ENCODE measurements at places on chromosomes 7 and 10.

DNA sequence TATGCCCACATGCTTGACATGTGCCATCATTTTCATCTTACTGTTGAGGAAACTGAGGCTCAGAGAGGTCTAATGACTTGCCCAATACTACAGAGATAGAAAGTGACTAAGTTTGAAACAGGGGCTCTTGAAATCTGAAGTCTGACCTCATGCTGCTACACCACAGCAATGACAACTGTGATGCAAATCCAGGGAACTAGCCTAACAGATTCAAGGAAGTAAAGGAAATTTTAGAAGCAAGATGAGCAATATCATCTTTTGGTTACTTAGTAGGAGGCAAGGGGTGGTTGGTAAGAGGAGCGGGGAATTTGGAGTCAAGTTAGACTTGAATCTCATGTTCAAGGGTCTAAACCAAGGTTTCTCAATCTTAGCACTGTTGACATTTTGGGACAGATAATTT lies 26.3 kb upstream of the OSBPL3 start:
- DNase-seq = no peak

DNA sequence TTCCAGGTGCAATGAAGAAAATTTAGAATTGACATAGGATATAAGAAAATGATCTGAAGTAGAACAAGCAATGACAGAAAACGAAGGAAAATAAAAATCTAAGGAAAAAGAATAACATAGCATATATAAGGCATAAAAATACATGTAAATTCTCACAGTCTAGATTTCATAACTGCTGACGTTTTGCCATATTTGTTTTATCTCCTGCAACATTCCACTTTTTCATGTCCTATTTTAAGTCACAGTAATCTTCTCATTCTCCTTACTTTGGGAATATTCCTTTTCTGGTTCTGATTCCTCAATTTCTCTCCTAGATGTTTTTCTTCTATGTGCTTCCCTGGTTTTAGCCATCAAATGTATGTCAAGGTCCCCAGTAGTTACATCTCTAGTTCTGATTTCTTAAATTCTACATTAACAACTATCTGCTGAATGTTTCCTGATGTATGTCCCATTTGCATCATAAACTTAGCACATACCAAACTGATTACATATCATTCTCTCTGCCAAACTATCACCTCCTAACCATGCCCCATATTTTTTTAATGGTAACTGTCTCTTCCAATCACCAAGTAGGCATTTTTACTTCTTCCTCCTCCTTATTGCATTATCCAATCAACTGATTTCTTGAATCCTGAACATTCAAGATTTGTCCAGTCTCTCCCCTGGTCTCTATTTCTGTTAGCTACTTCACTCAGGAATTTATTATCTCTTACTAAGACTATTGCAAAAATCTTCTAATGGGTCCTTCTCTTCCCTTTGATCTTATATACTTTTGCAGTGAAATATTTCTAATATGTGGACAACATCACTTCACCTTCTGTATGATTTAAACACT lies 171.3 kb downstream of the DNAJC1 start:
- DNase-seq = no peak

DNA sequence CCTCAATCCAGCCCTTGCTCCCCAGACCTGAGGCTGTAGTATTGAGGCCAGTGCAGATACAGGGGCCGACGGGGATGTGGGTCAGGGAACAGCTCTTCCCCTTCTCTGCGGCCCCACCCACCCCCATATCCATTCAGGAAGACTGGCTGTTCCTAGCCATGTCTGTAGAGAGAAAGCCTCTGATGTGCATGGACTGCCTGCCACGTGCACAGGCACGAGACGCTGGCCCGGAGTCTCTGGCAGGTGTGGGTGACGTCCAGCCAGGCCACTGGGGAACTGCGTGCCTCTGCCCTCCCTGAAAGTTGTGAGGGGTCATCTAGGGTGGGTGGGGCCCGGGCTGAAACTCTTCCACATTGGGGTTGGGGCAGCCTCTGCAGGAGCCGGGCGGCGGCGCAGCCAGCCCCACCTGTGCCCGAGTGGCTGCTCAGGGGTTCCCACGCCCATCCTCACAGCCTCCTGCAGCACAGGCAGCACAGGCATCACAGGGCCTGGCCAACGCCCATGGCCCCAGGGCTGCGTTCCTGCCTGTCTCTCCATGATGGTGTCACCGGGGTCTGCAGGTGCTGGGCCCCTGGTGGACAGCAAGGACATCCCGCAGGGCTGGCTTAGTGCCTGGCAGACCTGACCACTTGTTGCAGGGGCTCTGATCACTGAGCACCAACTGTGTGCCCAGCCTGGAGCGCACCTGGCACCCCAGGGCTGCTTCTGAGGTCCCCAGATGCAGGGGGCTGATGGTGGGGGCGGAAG lies 27.5 kb downstream of the MICALL2 start:
- no peak for DNase-seq

GRCh38 chr7:129824291-129825208 lies 128.2 kb downstream of the UBE2H start:
- peak; percentile 78 for DNase-seq

DNA sequence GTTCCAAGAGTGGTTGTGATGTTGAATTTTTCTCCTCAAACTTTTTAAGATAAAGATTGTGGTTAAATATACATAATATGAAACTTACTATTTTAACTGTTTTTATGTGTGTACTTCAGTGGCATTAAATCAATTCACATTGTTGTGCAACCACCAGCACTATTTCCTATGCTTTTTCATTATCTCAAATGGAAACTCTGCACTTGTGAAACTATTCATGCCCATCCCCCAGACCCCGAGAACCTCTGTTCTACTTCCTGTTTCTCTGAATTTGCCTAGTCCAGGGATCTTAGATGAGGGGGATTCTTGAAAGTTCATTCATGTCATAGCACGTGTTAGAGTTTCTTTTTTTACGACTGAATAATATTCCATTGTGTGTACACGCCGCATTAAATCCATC lies 67.0 kb downstream of the WDR37 start:
- no peak for DNase-seq

- no peak for DNase-seq
These were observed 106.9 kb upstream of the GNAI1 start for GRCh38 chr7:80027611-80028173.

DNA sequence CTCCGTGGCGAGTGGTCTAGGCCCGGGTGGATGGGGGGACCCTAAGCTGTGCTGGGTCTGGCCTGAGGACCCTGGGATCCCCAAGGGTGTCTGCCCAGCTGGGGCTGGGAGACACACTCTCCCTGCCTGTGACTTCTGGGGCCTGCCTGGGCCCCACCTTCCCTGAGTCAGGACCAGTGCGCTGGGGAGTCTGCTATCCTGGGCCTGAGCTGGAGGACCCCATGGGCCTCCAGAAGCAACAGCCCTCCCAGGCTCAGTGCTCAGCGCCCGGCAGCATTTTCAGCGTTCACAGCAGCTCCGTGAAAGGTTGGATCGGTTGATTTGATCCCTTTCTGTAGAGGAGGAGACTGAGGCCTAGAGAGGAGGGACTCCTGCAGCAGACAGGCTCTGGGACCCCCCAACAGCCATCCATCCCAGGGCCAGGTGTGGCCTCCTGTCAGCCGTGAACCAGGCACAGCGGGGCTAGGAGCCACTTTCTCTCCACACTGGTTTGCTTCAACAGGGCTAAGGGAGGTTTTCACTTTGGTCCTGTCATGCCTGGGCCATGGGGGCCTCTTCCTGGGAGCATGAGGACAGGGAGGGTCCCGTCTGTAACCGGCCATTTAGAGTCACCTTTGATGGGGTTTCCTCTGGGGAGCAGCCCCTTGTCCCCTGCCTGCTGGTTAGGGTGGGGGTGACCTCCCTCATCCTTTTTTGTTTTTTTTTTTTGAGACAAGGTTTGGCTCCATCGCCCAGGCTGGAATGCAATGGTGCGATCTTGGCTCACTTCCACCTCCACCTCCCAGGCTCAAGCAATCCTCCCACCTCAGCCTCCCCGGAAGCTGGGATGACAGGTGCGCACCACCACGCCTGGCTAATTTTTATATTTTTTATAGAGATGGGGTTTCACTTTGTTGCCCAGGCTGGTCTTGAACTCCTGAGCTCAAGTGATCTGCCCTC lies 12.4 kb downstream of the FOXL3 start:
- no peak for DNase-seq

- no peak for DNase-seq
These were observed 1168.7 kb upstream of the CELF2 start for GRCh38 chr10:9848981-9849380.

DNA sequence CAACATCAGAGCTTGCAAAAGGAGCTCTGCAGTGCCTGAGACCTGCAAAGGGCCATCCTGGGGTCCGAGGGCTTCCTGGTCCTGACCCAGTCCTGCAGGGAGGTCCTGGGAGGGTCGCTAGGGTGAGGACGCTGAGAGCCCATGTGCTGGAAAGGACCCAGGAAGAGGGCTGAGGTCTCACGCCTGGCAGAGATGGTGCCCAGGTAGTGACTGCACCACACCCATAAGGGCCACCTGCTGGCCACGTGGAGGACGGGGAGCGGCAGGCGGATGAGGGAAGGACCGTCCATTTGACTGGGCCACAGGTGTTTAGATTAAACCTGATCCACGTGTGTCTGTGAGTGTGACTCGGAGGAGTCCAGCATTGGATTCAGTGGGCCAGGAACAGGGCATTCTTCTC lies 392.8 kb downstream of the DNAJB6 start:
- DNase-seq = no peak

- DNase-seq = no peak
These were observed 44.1 kb downstream of the PAPSS2 start for GRCh38 chr10:87703771-87704170.

DNA sequence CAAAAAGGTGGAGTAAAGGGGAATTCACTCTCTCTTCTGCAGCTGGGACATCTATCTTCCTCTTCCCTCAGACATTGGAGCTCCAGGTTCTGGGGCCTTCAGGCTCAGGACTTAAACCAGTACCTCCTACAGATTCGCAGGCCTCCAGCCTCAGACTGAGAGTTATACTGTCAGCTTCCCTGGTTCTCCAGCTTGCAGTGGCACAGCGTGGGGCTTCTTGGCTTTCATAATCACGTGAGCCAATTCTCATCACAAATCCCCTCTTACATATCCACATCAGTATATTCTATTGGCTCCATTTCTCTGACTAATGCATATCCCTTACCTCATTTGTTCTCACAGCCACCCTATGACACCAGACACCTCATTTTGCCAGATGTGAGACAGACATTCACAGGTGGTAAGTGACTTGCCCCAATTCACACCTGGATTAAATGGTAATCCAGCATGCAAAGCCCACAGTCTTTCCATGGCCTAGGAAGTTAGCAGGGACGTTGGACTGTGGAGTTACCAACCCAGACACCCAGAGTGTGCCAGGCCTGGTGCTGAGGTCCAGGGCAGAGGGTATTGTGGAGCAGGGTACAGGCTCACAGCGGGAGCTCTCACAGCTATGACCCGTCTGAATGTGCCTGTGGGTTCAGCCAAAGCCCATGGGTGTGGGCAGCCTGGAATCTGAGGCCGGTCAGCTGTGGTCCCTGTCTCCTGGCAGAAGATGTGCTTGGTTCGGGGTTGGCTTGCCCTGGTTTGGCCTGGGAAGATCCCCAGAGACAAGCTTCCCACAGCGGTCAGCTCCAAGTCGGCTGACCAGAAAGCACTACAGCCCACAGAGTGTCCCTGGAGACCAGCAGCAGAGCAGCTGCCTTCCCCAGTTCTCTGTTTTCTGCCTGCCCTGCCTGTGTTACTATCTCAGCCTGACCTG lies 18.4 kb upstream of the ZCCHC24 start:
- DNase-seq = no peak

GRCh38 chr10:103800789-103801540 lies 54.4 kb downstream of the SH3PXD2A start:
- DNase-seq = peak; percentile 68

DNA sequence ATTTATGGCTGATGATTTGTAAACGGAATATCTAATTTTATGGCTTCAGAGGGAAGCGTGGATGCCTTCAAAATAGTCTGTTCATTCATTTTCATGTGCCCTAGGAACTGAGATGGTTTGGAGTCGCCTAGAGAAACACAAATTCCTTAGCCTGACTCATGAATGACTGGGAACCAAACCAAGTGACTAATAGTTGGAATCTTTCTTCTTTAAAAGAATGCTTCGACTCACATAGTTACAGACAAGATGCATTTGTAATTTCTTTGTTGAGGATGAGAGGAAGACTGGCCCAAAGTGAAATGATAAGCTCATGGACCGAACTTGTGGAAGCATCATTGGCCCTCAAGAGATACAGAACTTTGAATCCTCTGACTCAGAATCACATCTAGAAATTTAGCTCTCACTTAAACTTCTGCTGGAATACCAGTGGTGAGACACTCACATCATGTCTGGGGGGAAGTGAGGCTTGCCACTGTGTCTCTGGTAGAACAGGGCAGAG lies 1107.2 kb downstream of the NRG3 start:
- DNase-seq = no peak

DNA sequence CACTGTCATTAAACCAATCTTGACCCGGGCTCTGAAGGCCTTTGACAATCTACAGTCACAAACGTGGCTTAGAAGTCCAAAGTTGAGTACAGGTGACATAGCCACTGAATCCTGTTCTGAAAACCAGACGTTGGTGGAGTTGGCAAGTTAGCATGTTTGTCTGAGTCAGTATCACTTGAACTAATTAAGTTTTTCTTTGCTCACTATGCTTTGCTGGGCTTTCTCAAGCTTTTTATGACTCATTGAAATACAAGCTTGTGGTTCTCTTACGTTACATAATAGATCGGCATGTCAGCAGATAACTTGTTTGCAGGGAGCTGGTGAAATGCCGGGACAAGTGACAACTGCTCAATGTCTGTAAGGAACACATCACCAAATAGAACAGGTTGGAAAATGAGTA lies 53.8 kb downstream of the ARL5B start:
- DNase-seq = peak; percentile 53

- no peak for DNase-seq
These were observed 12.7 kb upstream of the TTYH3 start for GRCh38 chr7:2619116-2619515.

DNA sequence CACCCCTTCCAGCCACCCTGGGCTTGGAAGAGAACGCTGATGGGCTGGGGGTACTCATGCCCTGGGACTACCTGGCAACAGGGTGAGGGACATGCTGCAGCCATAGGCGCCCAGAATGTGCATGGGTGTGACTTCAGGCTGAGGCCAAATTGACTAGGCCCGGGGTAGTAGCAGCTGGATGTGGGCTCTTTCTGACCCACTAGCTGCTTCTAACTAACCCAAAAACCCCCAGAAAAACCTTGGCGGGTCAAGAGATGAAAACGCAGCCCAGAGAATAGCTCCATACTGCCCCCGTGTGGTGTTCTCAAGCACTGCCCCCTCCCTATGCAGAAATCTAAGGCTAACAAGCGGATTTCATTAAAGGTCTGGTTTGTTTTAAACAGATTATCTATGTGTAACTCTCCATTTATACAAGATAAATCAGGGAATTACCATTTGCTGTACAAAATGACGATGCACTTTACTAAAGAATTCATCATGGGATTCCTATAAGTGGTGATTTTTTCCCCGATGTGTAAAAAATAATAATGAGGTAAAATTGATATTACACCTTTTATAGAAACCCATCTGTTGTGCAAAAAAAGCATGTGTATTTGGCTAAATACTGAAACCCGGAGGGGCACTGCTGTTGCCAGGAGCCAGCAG lies 4.2 kb downstream of the SMARCD3 start:
- DNase-seq = no peak

Data from HepG2 (cell line).